ENCODE measurements at places on chromosomes 16 and 17.

GRCh38 chr16:55408661-55409060, 70.3 kb upstream of the MMP2 start:
- DNase-seq = no peak

GRCh38 chr17:39604911-39605491, 2.7 kb downstream of the NEUROD2 start:
- no peak for DNase-seq

DNA sequence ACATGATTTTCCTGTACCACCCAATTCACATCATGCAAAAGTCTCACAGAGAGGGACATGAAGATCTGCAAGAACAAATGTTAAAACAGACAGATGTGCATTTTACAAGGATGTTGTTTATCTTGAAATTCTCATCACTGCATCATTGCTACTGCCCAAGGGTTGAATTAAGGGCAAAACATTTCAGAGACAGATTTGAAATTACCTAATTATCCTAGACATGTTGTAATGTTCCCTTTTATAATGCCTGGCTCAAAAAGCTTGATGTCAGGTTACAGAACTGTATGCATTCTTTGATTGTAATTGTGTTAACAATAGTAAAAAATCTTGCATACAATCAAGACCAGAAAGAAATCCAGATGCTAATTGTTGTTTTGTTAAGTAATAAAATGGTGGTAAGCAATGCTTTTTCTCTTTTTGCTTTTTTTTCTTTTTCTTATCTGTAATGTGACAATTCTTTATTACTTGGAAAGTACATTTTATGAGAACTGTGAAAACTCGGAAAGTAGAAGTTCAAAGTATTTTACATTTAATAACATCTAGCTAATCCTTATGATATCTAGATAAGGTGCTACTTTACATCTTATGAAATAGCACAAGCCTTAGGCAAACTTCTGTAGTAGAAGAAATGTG, 3.6 kb upstream of the DUSP14 start:
- no peak for DNase-seq

- DNase-seq = no peak
These were observed 11.0 kb downstream of the PRSS27 start for GRCh38 chr16:2708955-2709587.

- no peak for DNase-seq
These were observed 45.8 kb upstream of the GAS7 start for GRCh38 chr17:10243883-10244844.

DNA sequence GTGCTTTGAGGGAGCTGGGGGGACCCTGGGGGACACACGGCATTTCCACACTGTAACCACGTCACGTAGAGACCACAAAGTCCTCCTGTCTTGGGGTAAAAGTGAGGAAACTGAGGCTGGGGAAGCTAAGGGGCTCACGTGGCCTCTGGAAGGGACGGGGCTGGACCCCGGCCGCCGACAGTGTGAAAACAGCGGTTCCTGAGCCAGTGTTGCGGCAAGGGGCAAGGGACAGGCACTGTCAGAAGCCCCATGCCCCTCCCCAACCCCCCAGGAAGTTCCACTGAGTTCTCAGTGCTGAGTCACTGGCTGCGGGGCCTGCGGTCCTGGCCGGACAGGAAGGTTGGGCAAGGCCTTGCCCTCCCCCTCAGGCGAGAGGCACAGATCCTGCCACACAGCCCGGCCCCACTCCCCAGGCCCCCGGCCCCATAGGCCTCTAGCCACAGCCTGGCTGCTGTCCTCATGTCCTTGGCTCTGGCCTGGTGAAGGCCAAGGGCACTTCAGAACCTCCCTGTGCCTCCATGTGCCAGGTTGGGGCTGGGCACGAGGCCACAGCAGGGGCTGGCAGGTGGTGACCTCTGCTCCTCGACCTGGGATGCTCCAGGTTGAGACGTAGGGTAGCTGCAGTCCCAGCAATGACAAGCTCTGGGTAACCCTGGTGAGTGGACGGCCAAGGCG, 5.0 kb upstream of the CCDC57 start:
- DNase-seq = no peak

Data from Kasumi-1 (cell line).